ENCODE measurements at places on chromosomes 2 and 18.

DNA sequence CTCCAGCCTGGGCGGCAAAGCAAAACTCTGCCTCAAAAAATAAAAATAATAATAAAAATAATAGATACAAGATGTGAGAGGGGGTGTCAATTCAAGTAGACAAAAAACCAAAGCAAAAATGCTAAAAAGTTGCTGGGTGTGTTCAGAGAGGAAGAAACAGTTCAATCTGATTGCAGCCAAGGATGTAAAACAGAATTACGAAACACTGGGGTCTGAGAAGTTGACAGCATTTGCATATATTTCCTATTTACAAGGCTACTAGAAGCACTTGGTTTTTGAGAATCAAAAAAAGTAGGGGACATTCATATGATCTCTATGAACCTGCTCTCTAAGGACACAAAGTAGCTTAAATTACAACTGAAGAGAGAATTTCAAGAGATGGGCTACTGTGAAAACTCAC, 7.6 kb downstream of the TRIP12 start:
- DNase-seq, result no peak

GRCh38 chr18:79460481-79461300, 65.0 kb downstream of the NFATC1 start:
- DNase-seq, result no peak

DNA sequence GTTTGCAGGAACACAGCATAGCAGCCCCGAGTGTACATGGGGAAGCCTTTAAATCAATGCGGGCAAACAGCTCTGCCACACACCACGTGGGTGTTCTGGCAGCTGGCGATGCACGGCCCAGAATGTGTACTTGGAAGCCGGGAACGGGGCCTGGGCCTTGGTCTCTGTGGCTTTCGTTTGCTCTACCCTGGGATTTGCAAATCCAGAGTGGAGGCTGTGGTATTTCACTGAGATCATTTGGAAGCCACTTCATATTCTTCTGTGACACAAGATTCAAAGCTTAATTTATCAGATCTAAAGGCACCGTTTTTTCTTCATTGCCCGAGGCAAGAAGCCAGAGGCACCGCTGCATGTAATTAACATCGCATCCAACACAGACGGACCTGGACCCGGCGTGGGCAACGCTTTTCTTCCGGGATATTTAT, 246.3 kb upstream of the MYT1L start:
- no peak for DNase-seq

DNA sequence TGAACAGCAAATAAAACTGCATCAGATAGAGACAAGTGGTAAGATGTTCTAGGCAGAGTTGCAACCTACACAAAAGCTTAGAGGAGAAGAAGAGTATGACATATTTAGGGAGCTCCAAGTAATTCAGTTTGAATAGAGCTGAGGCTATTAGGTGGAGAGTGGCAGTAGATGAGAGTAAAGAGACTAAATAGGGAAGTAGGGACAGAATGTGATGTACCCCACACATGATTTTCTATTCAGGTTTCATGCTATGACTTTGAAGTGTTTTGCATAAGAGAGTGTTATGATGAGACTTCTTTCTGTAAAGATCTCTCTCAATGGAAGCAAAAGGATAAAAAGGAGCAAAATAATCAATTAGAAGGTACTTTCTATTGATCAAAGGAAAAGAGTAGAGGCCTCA, 206.8 kb upstream of the ERBB4 start:
- DNase-seq, result no peak

- DNase-seq, result no peak
Measured at GRCh38 chr2:46615986-46616485, 136.7 kb downstream of the TMEM247 start.

DNA sequence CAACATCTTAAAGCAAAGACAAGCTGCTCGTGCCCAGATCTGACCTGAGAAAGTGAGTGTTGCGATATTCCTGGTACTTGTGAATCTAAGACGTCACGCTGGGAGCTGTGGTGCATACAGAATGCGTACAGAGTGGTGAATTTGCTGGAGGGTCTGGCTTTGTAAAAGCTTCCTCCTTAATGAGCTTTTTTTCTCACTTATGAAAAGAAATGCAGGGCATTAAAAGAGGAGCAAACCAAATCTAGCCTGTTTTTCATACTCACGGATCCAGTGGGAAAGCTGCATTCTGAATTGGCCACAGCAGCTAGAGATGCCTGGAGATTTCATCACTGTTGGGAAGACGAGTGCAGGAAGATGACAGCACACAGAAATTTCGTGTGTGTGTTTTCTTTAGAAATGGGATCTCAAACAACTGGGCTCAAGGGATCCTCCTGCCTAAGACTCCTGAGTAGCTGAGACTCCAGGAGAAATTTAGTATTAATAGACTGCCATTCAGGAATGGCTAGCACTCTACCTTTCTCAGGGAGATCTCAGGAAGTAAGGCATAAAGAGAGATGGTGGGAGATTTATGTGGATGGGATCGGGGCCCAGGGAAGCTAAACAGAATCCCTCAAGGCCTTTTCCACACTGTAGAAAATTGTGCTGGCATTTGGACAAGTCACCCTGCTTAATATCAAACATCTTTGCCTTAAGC, 181.3 kb downstream of the ALPK2 start:
- no peak for DNase-seq

DNA sequence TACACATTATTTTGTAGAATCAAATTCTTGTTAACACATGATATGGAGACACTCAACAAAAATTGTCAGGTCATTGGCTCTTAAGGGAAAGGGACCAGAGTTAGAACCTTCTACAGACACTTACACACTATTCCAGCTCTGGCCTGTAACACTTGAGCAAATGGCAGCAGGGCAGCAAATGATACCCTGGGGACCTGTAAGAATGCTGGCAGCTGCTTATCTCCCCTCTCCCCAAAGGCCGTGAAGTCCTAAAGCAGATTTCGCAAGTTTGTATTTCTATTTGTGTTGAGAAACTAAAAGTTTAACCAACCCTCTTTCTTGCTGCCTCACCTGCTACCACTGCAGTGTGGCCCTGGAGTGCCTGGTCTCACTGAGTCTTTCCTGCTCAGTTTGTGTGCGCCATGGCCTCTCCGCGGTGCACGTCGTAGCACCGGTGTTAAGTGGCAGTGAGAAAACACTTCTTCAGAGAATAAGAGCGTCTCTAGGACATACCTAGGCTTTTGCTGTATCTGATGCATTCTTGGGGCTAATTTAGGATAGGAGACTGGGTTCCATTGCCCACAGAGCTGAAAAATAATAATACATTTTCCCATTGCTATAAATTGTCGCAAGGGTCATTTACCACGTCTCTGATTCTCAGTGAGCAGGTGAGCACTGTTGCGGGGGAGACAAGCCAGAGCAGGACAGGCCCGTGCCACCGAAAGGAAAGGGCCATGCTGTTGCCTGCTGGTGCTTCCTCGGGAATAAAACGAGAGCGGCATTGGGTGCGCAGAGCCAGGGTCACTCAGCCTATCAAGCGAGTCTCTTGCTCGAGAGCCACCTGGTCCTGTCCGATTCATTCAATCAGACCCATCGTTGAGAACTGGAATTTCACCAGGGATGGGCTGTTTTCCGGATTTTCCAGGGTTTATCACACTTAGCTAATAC, 204.9 kb downstream of the PTGR3 start:
- DNase-seq, result no peak

DNA sequence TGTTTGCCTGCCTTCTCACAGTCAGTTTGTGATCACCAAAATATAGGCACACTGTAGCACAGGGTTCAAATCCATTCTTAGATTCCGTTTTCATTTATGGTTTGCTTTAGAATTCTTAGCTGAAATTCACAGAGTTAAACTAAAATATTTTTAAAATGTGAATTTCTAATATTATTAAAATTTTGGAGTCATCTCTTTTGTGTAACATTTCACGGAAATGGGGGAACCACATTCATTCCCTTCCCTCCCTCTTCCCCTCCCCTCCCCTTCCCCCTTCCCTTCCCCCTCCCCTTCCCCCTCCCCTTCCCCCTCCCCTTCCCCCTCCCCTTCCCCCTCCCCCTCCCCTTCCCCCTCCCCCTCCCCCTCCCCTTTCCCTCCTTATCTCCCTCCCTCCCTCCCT, 11.4 kb upstream of the LDAH start:
- DNase-seq, result no peak

DNA sequence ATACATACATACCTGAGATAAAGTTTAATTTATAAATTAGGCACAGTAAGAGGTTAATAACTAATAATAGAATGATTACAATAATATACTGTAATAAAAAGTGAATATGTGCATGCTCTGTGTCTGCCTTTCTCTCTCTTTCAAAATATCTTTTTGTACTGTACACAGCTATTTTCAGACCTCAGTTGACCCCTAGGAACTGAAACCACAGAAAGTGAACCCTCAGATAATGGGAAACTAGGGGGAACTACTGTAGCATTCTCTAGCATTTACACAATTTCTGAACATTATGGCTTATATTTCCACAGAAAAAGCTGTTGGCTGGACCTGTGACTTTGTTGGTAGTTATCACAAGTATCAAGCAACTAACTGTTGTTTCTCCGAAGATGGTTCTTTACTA, 25.9 kb downstream of the WDR75 start:
- DNase-seq, result no peak

DNA sequence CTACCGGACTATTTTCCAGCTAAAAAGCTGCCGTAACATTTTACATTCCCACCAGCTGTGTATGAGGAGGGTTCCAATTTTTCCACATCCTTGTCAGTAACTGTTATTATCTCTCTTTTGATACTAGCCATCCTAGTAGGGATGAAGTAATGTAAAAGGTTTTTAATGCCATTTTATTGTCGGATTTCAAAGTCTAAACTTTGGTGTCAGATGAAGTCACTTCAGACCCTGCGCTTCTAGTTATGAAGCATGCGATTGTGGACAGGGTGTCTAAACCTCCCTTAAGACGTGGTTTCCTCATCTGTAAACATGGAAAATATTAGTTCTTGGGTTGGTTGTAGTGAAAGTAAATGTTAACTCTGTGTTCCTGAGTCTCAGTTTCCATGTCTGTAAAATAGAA, 4.7 kb downstream of the DGKD start:
- no peak for DNase-seq

- no peak for DNase-seq
Measured at GRCh38 chr2:240934701-240935102, 28.6 kb downstream of the CROCC2 start.

GRCh38 chr2:134466141-134466540, 212.3 kb downstream of the MGAT5 start:
- DNase-seq, result peak; percentile 68

- no peak for DNase-seq
Measured at GRCh38 chr18:74084184-74084855, 63.3 kb downstream of the FBXO15 start.

GRCh38 chr2:138630164-138630563, 128.6 kb downstream of the SPOPL start:
- no peak for DNase-seq

- no peak for DNase-seq
Measured at GRCh38 chr18:32238635-32239268, 48.9 kb downstream of the MEP1B start.

GRCh38 chr2:49770919-49771318, 616.6 kb upstream of the FSHR start:
- peak; percentile 23 for DNase-seq

DNA sequence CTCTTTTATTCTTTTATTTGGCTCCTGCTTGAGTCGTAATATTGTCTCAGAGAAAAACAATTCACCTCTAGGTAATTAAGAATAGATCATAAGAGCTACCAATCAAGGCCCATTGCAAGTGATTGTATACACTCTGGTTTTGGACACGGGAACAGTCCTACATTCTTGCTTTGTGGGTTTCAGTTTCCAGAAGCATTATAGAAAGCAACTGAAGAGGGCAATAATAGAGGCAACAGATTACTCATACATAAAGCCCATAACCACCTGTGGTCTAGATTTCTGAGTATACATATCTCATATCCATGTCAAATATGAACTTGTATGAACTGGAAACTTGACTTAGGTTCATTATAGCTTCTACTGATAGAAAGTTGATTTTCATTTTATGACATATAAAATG, 65.4 kb downstream of the DIS3L2 start:
- no peak for DNase-seq

- no peak for DNase-seq
Measured at GRCh38 chr2:133801946-133802345, 233.7 kb upstream of the NCKAP5 start.

DNA sequence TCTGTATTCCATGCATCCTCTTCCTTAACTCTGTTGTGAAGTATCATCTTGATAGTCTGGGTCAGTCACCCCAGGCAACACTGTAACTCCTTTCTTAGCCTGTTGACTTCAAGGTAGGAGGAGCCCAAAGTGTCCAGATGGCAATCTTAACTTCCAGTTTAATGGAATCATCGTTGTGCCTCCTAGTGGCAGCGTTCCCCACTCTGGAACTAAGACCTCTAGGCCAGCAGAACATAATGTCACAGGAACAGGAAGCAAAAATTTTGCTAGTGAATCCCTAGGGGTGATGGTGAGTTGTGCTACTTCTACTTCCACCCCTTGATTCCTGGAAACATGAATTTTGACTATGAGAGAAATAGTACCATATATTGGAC, 11.7 kb downstream of the SGPP2 start:
- DNase-seq, result no peak

GRCh38 chr2:168185583-168186274, 61.7 kb downstream of the STK39 start:
- DNase-seq, result no peak
